ENCODE measurements at places on chromosomes 13 and 19.

GRCh38 chr19:18951721-18952281 is 10.8 kb upstream of the HOMER3 start:
- no peak for DNase-seq

GRCh38 chr13:32381539-32381938 is 46.4 kb downstream of the N4BP2L1 start:
- DNase-seq, result no peak

DNA sequence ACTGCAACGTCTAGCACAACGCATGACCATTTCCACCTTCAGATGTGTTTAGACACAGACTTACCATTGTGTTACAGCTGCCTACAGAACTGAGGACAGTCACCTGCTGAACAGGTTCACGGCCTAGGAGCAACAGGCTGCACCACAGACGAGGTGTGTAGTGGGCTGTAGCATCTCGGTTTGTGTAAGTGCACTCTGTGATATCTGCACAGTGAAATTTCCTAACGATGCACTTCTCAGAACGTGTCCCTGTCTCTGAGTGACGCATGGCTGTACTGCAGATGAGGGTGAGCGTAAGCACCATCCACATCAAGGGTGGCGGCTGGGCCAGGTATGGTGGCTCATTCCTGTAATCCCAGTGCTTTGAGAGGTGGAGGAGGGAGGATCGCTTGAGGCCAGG is 15.2 kb downstream of the DCUN1D2 start:
- DNase-seq, result no peak

DNA sequence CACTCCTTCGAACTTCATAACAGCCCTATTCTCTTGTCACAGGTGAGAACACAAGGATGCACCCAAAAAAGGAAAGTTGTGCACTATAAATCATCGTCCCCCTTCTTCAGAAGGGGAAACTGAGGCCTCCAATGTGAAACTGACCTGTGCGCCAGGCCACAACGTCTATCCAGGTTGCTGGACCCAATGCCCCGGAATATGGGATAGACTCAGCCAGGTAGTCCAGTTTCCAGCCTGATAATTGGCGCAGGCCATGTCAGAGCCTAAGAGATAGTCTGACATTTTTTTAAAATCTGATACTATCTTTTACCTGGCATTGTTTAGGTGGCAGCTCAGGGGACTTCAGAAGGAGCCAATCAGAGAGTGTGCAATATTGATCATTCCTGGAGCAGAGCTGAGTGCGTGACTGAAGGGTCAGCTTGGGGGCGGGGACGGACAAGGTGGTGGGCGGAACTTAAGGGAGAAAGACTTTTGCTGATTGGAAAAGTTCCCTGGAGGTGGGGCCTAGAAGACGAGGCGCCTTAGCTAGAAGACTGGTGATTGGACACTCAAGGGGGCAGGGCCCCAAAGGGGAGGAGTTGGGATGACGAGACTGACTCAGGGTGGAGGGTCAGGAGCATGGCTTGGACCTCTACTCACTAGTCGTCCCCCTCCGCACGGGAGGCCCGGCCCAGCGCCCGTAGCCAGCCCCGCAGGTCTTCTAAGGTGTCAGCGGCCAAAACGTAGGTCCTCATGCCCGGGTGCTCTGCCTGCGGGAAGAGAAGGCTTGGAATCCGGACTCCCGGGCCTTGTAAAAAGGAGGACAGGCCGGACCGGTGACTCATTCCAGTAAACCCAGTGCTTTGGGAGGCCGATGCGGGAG is 8.5 kb downstream of the PLEKHA4 start:
- DNase-seq, result no peak

DNA sequence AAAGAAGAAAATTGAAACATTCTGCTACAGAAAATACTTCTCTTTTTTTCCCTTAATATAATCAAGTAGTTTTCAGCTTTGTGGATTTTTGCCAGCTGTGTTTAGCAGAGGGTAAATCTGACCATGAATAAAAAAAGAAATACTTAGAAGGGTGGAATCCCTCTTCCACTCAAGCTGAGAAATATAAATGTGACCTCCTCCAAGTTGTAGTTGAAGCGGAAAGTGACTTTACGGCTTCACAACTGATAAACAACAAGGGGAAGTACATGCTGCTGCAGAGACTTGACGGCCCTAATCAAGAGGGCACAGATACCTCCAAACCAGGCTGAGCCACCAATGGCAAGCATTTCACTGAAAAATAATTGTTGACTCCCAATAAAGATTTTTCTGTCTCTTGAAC is 785.0 kb downstream of the SLITRK5 start:
- DNase-seq, result no peak

GRCh38 chr19:44666852-44667556 is 4.3 kb upstream of the CEACAM19 start:
- no peak for DNase-seq

DNA sequence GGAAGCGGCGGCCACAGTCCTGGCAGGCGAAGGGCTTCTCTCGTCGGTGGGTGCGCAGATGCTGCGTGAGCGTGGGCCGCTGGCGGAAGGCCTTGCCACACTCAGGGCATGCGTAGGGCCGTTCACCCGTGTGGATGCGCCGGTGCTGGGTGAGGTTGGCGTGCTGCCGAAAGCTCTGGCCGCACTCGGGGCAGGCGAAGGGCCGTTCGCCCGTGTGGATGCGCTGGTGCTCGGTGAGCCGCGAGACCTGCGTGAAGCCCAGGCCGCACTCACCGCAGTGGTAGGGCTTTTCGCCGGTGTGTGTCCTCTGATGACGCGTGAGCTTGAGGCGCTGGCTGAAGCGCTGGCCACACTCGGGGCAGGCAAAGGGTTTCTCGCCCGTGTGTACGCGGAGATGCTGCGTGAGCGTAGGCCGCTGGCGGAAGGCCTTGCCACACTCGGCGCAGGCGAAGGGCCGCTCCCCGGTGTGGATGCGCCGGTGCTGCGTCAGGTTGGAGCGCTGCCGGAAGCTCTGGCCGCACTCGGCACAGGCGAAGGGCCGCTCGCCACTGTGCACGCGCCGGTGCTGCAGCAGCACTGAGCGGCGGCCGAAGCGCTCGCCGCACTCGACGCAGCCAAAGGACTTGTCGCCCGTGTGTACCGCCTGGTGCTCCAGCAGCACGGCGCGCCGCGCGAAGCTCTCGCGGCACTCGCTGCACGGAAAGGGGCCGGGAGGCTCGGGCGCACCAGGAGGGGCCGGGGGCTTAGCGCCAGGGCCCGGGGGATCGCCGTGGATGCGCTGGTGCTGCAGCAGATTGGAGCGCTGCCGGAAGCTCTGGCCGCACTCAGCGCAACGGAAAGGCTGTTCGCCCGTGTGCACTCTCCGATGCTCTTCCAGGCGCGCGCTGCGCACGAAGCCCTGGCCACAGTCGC is 4.0 kb upstream of the UBE2M start:
- no peak for DNase-seq

DNA sequence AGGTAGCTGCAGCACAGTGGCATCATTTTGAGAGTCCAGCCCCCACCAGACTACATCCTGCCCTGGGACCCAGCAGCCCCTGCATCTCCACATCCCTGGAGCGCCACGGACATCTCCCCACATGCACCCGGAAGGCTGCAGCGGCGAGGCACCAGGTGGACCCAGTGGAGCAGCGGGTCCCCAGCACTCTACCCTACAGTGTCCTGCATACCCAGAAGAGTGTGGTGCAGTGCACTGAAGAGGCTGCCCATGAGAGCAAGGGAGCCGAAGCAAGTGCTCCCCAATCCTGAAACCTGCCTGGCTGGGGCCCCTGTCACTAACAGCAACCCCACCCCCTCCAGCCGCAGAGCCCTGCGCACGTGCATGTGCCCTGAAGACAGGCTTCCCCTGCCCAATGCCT is 21.3 kb upstream of the SLC7A9 start:
- no peak for DNase-seq

- no peak for DNase-seq
These were observed 36.3 kb downstream of the EFNB2 start for GRCh38 chr13:106499113-106499512.

DNA sequence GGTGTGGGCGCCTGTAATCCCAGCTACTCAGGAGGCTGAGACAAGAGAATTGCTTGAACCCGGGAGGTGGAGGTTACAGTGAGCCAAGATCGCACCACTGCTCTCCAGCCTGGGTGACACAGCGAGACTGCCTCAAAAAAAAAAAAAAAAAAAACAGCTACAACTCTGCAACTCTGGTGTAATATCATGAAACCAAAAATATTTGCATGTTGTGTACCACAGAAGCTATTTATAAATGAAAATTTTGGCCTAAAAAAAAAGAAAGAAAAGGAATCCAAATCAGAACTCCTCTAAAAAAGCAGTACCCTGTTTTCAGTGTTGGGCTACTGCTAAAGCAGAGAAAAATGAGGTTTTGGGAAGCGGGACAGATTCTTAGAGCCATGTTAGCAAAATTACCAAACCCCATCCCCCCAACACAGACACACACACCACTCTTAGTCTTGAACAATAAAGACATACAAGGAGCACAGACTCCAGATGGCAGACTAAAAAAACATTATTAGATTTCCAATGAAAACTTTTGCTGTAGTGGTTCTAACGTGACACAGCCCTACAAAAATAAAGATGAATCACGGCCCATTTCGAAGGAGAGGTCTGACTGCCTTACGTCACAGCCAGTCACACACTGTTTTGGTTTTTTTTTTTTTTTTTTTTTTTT is 51.5 kb downstream of the INSR start:
- DNase-seq, result no peak

GRCh38 chr19:3575260-3575741 is 2.6 kb downstream of the HMG20B start:
- no peak for DNase-seq

DNA sequence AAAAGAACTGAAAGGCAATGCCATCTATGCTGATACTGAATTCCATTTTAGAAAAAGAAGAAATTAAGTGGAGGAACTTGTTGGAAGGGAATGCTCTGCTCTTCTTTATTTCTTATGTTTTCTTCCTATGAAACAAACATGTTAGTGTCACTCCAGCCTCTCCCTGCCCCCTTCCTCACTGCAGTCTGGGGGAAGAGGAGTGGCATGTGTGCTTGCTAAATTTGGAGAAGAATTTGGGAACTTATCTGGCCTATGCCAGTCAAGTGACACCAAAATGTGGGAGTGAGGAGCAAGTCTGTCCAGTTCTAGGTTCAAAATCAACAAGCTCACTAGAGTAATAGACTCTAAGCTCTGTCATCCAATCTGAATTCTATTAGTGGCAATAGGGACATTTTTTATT is 214.6 kb downstream of the RBM26 start:
- DNase-seq, result no peak

- DNase-seq, result no peak
These were observed 6.9 kb downstream of the MTMR6 start for GRCh38 chr13:25280396-25280795.

DNA sequence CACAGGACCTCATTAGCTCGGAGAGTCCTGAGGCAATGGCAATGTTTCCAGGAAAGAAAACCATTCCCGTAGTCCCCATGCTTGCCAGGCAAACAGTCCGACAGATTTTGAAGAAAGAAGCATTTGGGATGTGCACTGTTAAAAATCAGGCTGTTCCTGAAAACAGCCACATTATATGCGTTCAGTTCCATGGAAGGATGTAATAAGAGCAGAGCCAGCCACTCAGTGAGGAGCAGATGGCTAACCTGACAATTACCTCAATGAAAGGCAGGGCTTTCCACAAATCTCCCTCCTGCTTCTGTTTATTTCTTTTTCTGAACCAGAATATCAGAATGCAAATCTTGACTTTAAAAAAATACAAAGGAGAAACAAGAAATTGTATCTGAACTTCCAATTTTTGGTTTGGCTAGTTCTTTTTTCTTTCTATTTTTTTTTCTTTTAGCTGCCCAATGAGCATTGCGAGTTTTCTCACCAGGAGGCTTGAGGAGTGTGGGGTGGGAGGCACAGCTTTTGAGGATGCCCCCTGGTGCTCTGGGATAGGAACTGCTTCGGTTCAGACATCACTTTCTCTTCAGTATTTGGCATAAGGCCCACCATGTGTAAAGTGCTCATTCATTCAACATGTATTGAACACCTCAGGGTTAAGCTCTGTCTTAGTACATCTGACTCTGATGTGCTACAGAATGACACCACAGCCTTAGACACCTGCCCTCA is 124.2 kb downstream of the TBC1D4 start:
- peak; percentile 9 for DNase-seq

DNA sequence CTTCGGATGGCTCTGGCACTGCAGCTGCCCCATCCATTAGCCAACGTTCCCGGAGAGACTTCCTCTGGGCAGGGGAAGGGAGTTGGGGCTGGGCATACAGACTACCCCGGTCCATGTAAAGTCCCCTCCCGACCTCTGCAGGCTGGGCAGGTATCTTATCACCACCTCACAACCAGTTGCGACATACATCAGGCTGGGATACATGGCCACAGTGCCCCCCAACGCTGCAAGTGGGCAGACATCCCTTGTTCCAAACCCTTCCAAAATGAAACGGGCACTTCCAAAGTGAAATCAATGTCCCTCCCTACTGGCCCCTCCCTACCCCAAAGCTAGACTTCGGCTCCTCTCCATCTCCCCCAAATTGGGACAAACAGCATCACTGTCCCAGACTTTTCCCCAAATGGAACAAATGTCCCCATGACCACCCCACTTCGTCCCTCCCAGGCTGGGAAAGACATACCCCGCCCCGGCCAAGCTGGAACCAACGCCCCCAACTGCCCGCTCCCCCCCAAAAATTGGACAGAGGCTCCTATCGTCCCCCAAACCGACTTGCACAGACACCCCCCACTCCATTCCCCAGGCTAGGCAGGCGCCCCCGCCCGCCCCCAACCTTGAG is 5.0 kb downstream of the PALM3 start:
- DNase-seq, result no peak

- DNase-seq, result no peak
These were observed 865 bp upstream of the CRLF1 start for GRCh38 chr19:18607226-18608101.

- DNase-seq, result no peak
These were observed 32.6 kb downstream of the RUBCNL start for GRCh38 chr13:46354156-46355087.

- no peak for DNase-seq
These were observed 25.7 kb downstream of the CHAMP1 start for GRCh38 chr13:114339857-114340534.

- DNase-seq, result no peak
These were observed 53.2 kb downstream of the EPS15L1 start for GRCh38 chr19:16418597-16418962.

GRCh38 chr19:44820648-44821609 is 12.0 kb downstream of the BCAM start:
- no peak for DNase-seq

- DNase-seq, result no peak
These were observed 505 bp upstream of the CEACAM5 start for GRCh38 chr19:41707871-41708371.
